Breast epithelium (tissue), 4 donors: ENCODE measurements at places on chromosomes 5 and 9. TPM values are rescaled to one million over a fixed set of nuclear protein-coding genes. Genes with fewer than 3 reads are reported as not detected.
A peak's percentile ranks its signal among the peaks of the same experiment; 100 is the strongest.

DNA sequence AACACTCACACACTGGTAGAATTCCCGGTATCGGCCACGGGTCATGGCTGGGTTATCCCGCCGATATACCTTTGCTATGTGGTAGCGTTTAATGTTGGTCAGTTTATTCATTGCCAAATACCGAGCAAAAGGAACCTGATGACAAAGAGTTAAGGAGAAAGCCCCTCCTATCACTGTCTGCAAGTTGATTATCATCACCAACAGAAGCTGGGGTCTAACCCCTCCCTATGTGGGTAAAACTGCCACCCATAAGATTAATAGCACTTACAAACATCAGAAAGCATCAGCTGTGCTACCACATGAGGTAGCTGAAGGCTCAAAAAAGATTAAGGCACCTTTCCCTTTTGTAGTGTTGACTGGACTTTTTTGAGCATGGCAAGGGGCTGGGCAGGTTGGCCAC, 5.6 kb upstream of the DND1 start:
- DNase-seq: no peak

DNA sequence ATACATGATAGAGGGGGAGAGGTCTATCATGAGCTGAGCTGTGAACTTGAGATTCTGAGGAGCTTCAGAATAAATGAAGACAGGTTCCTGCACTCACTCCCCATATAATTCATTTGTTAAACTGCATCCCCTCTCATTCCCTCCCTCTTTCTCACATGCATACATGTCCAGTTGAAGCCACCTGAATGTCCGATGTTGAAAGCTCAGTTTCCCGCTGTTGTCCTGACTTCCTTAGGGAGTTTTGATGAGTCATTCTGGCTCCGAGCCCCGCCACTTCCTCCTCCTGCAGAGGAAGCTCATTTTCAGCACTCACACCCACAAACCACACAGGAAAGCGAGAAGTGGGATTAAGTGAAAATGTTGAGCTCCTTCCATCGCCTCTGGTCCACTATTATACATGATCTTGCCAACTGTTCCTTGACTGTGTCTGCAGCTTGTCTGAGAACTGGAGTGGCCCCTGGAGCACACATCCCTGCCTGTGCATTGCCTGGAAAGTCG, 121.2 kb downstream of the CEMIP2 start:
- DNase-seq: peak; percentile 34

DNA sequence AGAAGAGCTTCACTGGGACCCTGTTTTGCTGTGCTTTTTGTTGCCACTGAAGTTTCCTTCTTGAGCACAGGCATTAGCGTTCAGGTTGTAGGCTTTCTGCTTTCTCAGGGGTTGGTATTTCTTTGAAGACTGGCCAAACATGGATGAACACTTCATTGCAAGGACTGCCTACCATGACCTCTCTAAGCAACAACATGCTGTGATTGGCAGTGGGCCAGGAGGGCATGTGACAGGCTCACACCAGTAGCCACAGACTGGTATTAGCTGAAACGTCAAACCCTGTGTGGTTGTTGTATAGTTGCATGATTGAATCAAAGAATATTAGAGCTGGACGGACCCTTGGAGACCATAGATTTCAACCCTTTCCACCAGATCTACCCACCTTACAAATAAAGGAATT, 20.0 kb upstream of the MLANA start:
- DNase-seq: no peak

DNA sequence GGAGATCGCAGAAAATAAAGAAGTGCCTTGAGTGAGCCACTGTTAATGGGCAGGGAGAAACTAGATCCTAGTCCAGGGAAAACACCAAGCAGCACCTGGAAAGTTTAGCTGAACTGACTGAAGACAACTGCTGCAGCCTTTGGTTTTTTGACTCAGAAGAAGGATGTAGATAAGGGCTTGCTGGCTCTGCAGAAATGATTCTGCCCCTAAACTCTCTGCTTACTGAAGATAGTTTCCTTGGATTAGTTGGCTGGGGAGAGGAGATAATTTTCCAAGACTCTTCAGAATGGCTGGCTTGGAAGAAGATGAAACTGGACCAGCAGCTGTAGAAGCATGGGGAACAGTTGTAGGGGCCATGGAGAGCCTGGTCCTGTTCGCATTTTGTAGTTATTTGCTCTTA, 471.8 kb downstream of the KDM4C start:
- DNase-seq: no peak

The SLC9A3 gene
- 5.6 TPM for total RNA-seq

The SPINK13 gene
- not detected for total RNA-seq
